ENCODE measurements at places on chromosomes 16 and 17. TPM values are rescaled to one million over a fixed set of nuclear protein-coding genes. Genes with fewer than 3 reads are reported as not detected.

Gene KRTAP16-1
- not detected for total RNA-seq

Gene CLEC19A
- total RNA-seq = 0.18 TPM

Gene PERCC1
- total RNA-seq = not detected

Gene GINS2
- 6.5 TPM for total RNA-seq

Gene TEX14
- total RNA-seq = 0.29 TPM

Gene ENPP7
- 4.4 TPM for total RNA-seq

Gene GPR179
- total RNA-seq = 0.06 TPM

Gene C16orf96
- total RNA-seq = 0.12 TPM

Gene GJC1
- 21.6 TPM for total RNA-seq

Gene SP2
- total RNA-seq = 5.0 TPM
